ENCODE measurements at places on chromosomes 2 and 18.

DNA sequence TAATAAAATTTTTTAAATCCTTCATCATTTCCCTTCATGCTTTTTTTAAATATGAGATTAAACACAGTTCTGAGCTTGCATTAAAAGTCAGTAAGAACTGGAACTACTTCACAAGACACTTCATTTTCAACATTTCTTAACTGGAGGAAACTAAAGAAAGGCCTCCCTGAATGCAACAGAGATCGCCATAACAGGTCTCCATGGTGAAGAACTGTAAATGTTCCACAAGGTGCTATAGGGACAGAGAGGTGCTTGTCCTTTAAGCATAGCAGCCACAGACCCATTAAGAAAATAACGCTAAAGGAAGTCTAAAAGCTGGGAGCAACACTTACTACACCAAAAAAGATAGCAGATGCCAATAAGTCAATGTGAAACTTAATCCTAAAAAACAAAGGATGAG is 8.5 kb downstream of the STAM2 start:
- DNase-seq: no peak

- peak; percentile 48 for DNase-seq
Measured at GRCh38 chr18:23143016-23143814, 7.9 kb downstream of the CABLES1 start.

DNA sequence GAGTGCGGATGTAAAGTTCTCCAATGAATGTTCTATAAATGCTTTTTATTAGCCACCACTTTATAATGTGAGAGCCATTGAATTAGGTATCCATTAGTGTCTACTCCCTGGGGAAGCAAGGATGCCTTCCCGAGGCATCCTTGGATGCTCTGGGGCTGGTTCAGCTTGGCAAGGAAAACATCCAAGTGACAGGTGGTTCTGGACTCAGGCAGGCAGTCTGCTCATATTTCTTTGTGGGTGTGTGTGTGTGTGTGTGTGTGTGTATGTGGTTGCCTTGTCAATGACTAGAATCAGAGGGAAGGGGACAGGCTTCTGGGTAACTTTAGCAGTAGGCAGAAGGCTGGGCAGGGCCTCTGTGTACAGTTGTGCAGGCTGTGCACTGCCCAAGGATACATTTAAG is 149.2 kb downstream of the TSN start:
- DNase-seq: no peak

DNA sequence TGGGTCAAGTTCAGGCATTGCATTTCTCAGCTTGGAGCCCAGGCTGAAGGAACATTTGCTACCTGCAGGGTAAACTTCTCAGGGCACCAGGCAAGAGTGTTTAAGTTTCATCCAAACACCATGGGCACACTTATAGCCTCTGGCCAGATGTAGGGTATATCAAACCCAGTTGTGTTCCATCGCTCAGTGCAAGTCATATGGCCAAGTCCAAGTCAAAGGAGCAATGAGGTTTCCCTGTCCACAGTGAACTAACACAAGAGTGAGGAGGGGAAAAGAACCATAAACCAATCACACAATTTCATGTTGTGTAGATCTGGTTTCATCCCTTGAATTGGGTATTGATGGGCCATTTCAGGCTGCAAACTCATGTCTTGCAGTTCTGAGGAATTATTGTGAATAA is 107.2 kb downstream of the SOX11 start:
- no peak for DNase-seq

GRCh38 chr2:108633409-108633808 is 85.9 kb upstream of the RANBP2 start:
- no peak for DNase-seq

DNA sequence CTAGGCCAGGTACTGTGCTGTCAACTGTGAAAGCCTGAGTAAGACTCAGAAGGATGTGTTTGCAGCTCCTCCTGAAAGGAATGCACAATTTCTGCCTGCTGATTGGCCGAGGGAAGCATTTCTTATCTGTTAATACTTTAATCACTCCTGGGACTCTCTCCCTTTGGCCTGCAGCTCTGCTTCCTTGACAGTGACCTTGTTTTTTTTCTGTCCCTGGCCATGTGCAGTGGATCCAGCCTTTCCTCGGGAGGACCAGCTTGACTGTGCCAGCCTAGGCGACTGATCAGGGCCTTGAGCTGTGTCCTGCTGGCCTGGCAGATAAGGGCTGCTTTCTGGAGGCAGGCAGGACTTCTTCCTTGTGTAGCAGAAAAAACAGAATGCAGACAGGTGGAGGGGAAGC is 10.0 kb downstream of the RNF144A start:
- no peak for DNase-seq

GRCh38 chr2:62216113-62216512 is 20.2 kb downstream of the B3GNT2 start:
- peak; percentile 7 for DNase-seq

GRCh38 chr2:241036964-241037421 is 38.6 kb downstream of the SNED1 start:
- DNase-seq: no peak

Data from Caco-2 (cell line).